T-helper 17 cell (primary cell): ENCODE measurements at places on chromosomes 13 and 19. TPM values are rescaled to one million over a fixed set of nuclear protein-coding genes. Genes with fewer than 3 reads are reported as not detected.

The KLK2 gene
- not detected for total RNA-seq

The SIGLEC8 gene
- total RNA-seq, result not detected

The SMIM24 gene
- not detected for total RNA-seq

The BICRA gene
- total RNA-seq, result 34.8 TPM

The SELENOV gene
- total RNA-seq, result not detected
